ENCODE measurements at places on chromosomes 5 and 9.

GRCh38 chr5:39224196-39224761 is 4.9 kb upstream of the FYB1 start:
- no peak for DNase-seq

DNA sequence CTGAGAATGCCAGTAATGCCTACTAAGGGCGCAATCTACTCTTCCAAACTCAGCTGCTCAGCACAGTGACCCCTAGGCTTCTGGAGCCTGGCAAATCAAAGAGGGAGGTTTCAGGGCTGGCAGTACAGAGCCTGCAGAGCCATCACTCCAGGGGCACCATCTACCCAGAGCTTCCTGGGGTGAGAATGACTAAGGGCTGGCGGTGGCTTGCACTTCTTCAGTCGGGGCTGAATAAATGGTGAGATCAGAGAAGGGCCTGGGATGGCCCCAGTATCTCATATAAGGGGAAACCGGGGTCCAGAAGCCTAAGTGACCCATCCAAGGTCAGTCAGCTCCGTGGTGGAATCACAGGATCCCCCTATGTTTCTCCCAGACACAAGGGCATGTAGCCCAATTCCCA is 5.3 kb downstream of the SH3PXD2B start:
- no peak for DNase-seq

GRCh38 chr5:170480260-170480659 is 23.6 kb upstream of the KCNIP1 start:
- no peak for DNase-seq

GRCh38 chr9:95822583-95823431 is 52.7 kb upstream of the ERCC6L2 start:
- no peak for DNase-seq

- DNase-seq, result no peak
Observed at GRCh38 chr9:77210116-77210515, 32.8 kb downstream of the VPS13A start.

Measured in hippocampal formation (tissue), 2 donors.